RPMI7951 (cell line): ENCODE measurements at places on chromosomes 6 and 20. TPM values are rescaled to one million over a fixed set of nuclear protein-coding genes. Genes with fewer than 3 reads are reported as not detected.

GRCh38 chr6:160104821-160105517 lies 16.6 kb upstream of the SLC22A1 start:
- no peak for DNase-seq

GRCh38 chr6:138487102-138487604 lies 12.1 kb downstream of the NHSL1 start:
- no peak for DNase-seq

DNA sequence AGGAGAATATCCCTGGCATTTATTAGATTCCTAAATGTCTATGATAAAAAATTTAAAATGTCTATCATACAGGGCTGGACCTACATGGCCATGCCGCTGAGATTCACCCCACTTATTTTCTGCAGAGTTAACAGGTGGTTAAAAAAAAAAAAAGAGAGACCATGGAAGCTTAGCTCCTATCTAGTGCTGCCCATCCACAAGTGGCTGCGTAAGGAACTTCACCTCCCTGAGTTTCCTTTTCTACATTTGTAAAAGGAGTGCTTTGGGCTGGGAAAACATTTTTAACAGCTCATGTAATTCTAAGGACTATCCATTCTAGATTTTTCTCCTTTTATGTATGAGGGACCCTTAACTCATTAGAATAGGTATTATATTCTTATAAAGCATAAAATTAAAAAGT lies 534.1 kb downstream of the MMUT start:
- DNase-seq, result peak; percentile 7

GRCh38 chr6:27889628-27890444 lies 22.4 kb downstream of the OR2B2 start:
- DNase-seq, result peak; percentile 67

- DNase-seq, result peak; percentile 82
Observed at GRCh38 chr6:137033828-137034227, 10.9 kb downstream of the IL20RA start.

DNA sequence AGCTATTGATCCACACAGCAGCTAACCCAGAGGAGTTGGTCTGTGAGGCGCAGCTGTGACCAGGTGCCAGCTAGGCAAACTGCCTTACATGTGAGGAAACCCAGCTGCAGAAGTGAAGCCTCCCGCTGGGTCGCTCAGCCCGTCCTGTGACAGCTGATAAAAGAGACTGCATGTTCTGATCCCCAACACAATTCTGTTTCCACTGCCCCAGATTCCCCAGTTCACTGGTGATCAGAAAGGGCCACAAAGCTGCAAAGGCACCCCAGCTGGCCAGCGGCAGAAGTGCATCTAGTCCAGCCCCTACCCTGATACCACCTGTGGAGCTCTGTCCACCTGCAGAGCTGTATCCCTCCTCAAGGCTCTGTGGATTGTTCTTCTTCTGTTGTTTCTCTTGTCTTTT lies 64.5 kb downstream of the CTNNBL1 start:
- no peak for DNase-seq

The SNAI1 gene
- 1.4 and 1.7 TPM in 2 replicates for total RNA-seq

The MAPK14 gene
- 54.5 and 62.5 TPM in 2 replicates for total RNA-seq

DNA sequence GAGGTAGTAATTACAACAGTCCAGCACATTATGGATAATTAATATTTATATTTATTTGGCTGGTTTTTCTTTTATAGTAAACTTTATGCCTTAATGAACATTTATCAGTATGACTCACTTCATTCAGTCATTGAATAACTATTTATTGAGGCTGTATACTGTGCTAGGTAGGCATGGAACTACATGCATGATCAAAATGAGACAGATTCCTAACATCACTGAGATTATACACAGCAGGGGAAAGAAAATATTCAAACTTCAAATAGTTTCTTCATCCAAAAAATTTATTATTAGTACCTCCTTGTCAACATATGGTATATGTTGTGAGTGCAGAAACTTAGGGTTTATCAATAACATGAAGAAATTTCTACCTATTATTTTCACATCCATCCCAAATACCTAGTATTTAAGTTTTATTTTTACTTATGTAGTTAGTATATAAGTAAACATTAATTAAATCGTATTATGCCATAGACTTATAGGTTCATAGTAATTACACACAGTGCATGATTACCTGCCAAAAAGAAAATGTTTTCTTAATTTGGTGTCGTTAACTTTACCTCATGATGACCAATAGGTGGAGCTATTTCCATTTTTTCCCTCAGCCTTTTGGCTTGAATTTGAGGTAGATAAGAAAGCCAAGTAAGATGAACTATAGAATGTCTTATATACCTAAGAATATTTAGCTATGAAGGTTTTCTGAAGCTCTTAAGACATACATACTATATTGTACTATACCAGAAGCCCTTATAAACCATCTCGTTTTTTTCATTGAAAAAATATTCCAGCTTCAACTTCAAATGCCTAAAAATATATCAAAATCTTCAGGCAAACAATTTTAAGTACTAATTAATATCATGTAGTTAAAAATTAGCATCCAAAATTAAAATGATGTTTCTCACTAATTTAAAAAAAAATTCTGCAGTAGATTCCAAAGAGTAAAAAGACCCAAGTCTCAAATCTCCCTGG lies 12.5 kb upstream of the TMEM30A start:
- DNase-seq, result peak; percentile 62

GRCh38 chr20:3208786-3209256 lies 477 bp upstream of the ITPA start:
- DNase-seq, result peak; percentile 11

The GSTA4 gene
- total RNA-seq, result 16.1 and 18.7 TPM in 2 replicates

DNA sequence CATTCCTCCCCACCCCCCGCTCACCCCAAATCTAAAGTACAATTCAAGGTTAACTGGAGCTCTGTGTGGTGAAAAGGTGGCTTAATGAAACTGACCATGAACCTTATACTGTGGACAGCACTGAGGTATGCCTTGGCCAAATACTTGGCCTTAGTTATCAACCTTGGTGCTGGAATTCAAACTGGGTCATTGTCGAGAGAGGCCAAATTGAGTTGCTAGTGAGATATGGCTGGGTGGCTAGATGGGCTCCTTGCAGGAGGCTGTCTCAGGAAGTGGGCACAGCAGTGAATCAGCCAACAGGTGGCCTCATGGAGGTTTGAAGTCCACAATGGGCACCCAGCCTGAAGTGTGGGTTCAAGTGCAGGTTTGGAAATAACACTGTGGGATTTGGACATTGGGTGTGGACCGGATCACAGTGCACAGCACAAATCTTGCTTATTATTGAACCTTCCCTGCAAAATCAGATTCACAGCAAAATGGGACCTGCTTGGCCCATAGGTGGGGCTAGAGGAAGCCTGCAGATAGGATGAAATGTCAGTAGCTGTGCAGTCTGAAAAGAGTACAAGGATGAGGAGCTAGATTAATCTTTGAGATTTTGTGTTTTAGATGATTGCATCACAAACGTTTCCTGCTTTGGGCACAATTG lies 5.6 kb upstream of the BTBD3 start:
- DNase-seq, result peak; percentile 20

GRCh38 chr6:77457720-77458349 lies 5.5 kb downstream of the HTR1B start:
- DNase-seq, result peak; percentile 94

GRCh38 chr6:169536446-169537170 lies 165.2 kb downstream of the WDR27 start:
- DNase-seq, result peak; percentile 69

DNA sequence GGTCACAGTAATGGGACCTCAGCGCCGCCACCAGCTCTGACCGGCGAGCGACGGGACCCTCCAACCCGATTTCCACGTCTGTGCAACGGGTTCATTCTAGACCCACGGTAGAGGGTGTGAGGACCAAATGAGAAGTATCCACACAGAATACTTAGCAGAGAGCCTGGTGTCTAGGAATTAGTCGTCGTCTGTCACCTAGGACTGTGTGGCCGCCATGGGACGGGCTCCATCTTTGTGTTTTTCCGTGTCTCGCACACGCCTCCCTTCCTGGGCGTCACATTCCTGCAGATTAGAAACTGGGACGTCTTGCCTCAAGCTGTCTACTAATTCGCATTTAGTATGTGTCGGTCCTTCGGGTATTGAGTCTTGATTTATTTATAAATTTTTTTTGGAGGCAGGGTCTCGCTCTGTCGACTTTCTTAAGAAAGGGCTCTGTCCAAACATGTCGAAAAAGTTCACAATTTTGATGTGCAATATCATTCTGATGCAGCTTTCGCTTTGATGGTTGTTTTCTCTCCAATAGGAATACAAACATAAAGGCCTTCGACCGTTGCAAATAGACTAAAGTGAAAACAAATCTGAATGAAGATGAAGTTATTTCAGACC lies 563 bp downstream of the MGME1 start:
- peak; percentile 71 for DNase-seq

The MYLK4 gene
- total RNA-seq, result 0.29 and 0.60 TPM in 2 replicates

DNA sequence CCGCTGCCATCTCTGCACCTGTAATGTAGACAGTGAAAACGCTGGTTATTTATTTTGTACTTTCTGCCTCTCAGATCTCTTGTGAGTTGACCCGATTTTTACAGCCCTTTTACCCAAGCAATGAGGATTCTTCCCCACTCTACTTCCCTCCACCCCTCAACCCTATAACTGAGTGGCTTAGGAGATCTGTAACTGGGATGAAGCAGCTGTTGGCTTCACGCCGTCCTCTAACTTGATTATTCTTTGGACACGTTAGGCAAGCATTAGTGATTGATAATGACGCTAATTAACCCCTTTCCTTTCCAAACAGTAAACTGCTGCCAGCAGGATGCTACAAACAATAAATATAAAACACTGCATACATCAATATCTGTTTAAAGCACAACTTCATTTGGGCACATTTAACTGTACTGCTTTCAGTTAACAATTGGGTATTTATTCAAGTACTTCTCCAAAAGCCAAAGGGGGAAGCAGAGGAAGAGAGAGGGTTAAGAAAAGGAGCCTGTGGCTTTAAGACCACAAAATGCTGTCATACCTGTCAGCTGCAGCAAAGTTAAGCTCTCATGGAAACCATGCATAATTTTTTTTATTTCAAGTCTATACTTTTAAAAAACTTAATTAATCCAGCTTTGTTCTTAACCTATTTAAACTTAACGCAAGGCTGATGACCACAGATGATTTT lies 21.2 kb downstream of the TFAP2A start:
- no peak for DNase-seq

- peak; percentile 26 for DNase-seq
Observed at GRCh38 chr6:22098601-22099031, 198.2 kb downstream of the PRL start.

The COX4I2 gene
- not detected in 2 replicates for total RNA-seq

The MYL9 gene
- total RNA-seq, result 17.4 and 20.3 TPM in 2 replicates

DNA sequence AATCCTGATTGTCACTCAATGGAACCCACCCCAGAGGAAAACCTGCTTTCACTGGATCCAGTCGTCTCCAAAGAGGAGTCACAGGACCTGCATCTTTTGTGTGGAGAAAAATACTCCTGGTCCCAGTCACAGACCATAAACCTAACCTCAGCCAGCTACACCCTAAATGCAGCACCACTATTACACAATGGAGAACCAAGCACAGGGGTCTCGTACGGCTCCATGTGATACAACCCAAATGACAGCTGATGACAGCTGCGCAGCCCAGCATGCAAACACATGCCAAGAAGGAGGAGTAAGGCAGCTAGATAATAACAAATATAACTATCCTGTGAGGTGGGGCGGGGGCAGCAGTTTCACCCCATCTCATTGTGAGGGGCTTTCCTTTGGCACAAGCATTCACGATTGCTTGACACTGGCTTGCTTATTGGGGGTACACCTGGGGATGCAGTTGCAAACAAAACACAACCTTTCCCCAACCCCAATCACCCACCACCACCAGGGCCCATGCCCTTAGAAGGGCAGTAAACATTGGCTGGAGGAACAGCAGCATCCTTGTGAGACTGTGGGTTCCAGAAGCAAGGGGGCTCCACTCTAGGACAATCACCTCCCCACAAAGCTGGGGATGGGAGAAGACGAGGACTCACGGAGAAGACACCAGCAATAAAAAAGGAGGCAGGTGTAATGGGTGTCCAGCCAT lies 51.5 kb downstream of the TRERF1 start:
- no peak for DNase-seq

DNA sequence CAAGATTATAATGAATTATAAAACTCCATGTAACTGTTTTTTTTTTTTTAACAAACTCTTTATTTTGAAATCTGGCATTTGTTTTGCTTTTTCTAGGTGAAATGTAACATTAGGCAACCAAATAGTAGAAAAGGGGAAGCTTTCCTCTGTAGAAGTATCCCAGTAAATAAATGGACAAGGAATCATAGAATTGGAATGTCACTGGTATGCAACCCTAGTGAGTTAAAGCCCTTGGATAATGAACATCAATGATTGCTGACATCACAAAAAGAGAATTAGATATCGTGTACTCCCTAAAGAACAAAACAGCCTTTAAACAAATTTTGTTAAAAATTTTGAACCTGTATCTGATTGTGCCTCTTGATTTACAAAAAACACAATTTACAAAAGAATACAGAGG lies 93.9 kb upstream of the OGFRL1 start:
- DNase-seq, result peak; percentile 46

- DNase-seq, result no peak
Observed at GRCh38 chr20:3896853-3897583, 7.8 kb downstream of the PANK2 start.

DNA sequence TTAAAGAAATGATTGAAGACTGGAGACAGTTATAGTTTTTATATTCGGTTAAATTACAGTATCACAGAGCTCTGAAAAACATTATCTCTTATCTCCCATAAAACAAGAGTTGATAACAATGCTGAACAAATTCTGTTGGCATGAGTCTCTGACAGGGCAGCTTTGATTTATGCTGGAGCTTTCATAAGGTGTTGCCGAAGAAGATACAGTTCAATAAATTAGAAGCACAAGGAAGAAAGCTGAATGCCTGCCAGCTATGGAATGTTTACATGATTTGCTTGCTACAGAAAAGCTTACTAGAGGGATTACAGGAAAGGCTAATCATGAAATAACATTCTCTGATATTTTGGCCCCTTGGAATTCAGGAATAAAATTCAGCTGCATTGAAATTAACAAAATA lies 431.9 kb upstream of the GJE1 start:
- no peak for DNase-seq

DNA sequence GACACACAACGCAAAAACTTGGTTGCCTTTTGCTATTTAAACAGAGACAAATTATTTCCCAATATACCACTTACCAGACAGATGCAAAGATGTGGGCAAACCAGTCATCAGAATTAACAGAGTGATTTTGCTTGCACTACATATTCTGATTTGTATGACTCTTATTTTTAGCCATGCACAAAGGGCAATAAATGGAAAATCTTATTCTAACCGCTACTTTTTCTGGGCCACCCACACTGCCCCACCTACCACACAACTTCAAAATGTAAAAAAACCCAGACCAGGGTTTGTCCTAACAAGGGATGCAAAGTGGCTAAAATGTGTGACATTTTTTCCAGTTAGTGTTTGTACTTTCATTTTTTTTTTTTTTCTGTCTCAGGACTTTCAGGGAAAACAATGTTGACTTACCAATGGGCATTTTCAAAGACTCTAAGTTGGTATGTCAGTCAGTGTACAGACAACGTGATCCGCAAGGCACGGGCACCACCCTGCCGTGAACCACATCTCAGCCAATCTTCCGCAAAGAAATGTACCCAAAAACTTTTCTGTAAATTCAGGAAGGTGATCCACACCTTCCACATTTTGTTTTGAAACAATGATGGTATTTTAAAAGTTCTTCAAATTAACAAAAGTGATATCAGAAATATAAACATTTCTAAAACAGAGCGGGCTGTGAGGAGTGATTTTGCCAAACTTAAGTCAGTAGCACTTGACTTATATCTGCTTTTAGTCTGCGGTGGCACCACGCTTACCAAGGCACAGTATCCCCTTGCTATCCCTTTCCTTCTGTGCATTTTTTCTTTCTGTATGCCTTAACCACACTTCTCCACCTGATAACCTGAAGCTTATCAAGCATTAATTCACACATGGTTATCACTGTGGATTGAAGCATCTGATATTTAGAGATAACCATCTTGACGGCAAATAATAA lies 185.6 kb downstream of the GJA10 start:
- DNase-seq, result no peak

The SIRPD gene
- total RNA-seq, result 0.36 and 0.68 TPM in 2 replicates
